Motor neuron (in vitro differentiated cells): ENCODE measurements at places on chromosomes 3 and 15.

- ATAC-seq = no peak
Observed at GRCh38 chr15:90056529-90056928, 45.7 kb downstream of the IDH2 start.

DNA sequence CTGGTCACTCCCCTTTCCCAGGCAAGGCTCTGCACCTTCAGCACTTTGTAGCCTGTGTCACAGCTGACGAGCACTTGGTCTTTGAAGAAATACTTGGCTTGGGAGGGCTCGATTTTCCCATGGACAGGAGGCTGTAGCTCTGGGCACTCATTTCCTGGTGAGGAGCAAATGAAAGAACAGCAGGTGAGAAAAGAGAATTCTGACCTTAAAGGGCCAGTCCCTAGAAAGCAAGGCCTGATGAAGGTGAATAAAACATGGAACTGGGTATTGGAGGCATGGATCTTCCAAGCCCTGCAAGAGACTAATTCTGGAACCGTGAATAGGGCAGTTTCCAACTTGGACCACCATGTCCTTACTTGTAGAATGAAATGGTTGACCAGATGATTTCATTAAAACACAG is 39.9 kb downstream of the MASP1 start:
- no peak for ATAC-seq

GRCh38 chr15:29131840-29132420 is 137.7 kb downstream of the NSMCE3 start:
- ATAC-seq = peak; percentile 17

GRCh38 chr3:184711493-184712247 is at the start of gene MAGEF1:
Gene MAGEF1, minus strand, starts transcription at chr3:184712064. Its CDS starts 243 bp downstream, at chr3:184711821.
- ATAC-seq = peak; percentile 86

DNA sequence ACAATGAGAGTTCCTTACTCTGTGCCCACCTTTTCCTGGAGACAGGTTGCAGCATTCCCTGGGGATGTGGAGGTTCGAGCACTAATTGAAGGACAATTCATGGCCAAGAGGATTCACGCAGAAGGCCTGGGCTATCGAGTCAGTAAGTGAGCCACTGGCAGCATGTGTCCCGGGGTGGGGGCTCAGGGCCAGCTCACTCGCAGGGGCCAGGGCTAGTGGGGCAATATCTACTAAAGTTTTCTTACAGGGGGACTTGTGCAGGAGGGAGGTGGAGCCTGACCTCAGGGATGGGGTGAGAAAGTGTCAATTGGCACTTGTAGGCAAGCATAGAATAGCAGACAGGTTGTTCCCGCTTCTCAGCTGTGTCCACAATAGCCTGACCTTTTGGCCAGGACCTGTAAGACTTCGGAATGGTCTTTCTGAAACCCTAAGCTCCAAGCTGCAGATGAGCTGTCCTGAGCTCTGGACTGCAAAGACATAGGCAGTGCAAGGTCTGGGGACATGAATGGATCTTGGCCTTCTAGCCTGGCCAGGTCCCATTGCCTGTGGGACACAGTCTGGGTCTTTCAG is 32.7 kb downstream of the XYLB start:
- no peak for ATAC-seq

- ATAC-seq = peak; percentile 84
Observed at GRCh38 chr3:63976161-63976871, 47.0 kb downstream of the PSMD6 start.

DNA sequence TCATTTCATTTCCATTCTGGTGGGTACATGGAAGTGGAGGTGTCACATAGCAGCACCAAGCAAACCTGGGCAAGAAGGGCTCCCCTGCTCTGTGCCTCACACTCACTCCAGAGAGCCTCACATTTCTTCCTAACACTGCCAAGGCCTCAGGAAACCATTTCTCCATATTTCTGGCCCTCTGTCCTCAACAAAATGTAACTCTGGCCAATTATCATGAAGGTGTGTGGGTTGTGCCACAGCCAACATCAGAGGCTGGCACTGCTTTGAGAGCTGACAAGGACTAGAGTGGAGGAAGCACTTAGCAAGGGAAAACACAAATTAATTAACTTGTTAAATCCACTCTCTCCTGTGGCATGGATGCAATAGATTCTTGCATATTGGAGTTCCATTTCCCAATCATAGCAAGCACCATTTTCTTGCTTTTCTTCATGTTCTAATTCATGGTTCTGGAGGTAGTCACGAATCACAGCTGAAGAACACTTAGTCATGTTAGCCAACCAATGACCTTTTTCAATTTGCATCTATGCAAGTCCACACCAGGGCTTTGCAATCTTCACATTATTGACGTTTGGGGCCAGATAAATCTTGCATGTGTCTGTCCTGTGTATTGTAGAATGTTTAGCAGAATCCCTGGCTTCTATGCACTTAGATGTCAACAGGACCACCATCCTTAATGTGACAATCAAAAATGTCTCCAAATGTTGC is 241.1 kb downstream of the PLCL2 start:
- ATAC-seq = peak; percentile 97

GRCh38 chr3:48536785-48537184 is 19.8 kb downstream of the PFKFB4 start:
- no peak for ATAC-seq

- no peak for ATAC-seq
Observed at GRCh38 chr3:120093119-120093910, 932 bp downstream of the GSK3B start.

DNA sequence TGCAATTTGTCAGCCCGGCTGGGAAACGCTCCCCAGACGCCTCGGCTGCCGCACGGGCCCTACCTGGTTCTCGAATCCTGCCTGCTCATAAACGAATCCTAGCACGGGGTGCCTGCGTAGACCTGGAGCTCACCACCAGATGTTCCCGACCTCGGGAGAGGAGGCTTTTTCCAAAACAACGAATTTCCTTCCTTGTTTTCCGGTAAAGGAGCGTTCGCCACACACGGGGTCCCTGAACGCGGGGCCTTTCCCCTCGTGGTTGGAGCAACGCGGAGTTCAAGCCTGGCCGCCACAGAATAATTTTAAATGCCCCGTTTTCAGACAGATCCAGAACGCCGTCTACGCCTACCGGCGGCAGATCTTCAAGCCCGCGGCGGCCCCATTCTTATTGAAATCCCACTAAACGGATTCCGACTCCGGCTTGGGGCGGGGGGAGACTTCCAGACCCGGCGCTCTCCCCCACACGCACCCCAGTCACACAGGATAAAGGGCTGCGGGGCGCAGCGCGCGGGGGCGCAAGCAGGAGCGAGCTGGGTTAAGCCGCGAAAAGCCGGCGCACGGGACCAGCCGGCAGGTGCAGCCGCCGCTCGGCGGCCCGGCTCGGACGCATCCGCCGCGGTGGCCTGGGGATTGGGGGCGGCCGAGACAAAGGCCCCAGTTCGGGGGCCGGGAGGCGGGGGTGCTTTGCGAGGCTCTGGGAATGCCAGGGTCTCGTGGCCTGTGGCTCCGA is 895 bp downstream of the GATA2 start:
- no peak for ATAC-seq
